Foreskin keratinocyte (primary cell): ENCODE measurements at places on chromosomes 11 and 22.

GRCh38 chr22:41482319-41482935, 13.5 kb downstream of the ACO2 start:
- DNase-seq = no peak

- DNase-seq = no peak
These were observed 10.0 kb downstream of the CD6 start for GRCh38 chr11:60981515-60981914.

- DNase-seq = no peak
These were observed 977 bp upstream of the PGGHG start for GRCh38 chr11:287821-288477.

GRCh38 chr22:32040324-32040904, 2.6 kb upstream of the SLC5A1 start:
- no peak for DNase-seq

GRCh38 chr11:134730561-134731212, 318.6 kb upstream of the B3GAT1 start:
- DNase-seq = no peak

- no peak for DNase-seq
These were observed 94.7 kb upstream of the RASSF10 start for GRCh38 chr11:12914400-12914912.

DNA sequence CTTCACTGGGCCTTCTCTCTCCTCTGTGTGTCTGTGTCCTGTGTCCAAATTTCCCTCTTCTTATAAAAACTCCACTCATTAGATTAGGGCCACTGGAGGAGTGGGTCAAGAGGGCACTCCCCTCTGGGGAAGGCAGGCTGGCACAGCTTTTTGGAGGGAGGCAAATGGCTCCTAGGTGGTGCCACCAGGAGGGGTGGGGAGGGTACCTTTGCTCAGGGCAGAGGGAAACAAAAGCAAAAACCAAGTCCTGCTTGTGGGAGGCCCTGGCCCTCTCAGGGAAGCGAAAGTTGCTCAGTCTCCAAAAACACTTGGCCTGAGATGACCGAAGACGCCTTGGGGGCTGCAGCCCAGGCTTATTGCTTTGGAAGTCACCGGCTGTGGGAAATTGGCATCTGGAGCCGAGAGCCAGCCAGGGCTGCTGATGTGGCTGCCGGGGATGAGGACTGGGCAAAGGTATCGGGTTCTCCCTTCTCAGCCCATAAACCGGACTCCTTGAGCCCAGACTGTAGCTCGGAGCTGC, 48.2 kb upstream of the ANO1 start:
- no peak for DNase-seq

GRCh38 chr11:115905341-115906000, 401.3 kb upstream of the CADM1 start:
- no peak for DNase-seq

- DNase-seq = no peak
These were observed 11.5 kb downstream of the NNMT start for GRCh38 chr11:114307524-114308203.

DNA sequence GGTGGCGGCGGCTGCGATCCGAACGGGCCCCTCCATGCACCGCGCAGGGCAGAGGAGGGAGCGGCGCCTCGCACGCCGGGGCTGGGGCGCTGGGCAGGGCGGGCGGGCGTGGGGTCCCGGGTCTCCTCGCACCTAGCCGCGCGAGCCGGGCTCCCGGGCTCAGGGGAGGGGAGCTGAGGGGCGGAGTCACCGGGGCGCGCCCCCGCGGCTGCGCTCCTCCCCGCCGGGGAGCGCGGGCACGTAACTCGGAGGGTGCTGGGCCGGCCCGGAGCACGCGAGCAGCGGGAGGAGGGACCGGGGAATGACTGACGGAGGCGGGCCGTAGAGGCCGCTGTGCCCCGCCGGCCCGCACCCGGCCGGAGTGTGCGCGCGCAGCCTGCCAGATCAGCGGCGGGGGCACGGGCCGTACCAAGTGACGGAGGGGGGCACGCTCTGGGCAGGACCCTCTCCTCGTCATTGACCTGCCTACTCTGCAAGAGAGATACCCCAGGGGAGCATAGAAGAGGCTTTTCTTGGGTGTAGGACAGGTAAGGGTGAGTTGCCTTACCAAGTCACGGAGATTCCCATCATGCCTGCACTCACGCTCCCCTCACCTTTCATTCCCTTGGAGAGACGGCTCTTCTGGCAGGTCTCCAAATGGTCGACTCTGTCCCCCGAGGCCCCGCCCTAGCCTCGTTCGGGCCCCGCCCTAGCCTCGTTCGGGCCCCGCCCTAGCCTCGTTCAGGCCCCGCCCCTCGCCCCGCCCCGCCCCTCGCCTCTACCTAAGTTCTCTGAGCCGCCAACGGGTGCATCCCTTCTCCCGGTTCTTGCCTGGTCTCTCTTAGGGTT, at the start of gene CDON:
TSS of gene CDON (minus strand) at position 188 of the 828 bp plus-strand sequence. CDS start 39,390 bp downstream, outside the sequence.
- peak; percentile 67 for DNase-seq

- DNase-seq = no peak
These were observed 52.4 kb downstream of the DSCAML1 start for GRCh38 chr11:117744471-117745150.

DNA sequence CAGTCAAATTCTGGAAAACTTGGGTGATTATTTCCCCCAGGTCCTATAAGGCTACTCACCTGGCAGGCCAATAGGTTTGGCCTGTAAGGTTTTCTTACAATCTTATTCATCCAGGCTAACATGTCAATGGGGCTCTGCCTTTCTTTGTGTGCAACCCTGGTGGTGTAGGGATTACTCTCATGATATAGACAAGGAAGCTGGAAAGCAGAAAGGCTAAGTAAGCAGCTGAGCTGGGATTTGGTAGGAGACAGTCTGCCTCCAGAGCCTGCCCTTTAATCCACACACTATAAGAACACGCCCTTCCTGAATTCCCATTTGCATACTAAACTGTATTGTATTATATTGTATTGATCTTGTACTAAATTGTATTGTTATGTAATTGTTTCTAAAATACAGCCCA, 373.3 kb upstream of the CCDC90B start:
- no peak for DNase-seq

- peak; percentile 16 for DNase-seq
These were observed 41.8 kb downstream of the CCDC81 start for GRCh38 chr11:86416494-86416893.

DNA sequence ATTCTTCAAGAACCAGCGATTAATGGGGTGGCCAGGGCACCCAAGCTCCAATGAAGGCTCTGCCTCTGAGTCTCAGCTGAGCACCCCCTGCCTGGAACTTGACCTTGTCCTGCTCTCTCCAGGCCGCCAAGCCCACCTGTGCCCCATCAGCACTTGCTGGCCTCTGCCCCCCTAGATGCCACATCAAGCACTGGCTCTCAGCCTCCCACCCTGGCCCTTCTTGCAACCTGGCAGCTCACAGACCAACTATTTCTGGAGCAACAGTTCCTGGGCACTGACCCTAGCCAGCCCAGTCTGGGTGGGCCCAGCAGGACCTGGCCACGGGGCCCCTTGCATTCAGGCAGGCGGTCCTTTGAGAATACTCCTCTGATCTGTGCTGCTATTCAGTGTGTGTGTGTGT, 98.8 kb upstream of the PITPNB start:
- no peak for DNase-seq

DNA sequence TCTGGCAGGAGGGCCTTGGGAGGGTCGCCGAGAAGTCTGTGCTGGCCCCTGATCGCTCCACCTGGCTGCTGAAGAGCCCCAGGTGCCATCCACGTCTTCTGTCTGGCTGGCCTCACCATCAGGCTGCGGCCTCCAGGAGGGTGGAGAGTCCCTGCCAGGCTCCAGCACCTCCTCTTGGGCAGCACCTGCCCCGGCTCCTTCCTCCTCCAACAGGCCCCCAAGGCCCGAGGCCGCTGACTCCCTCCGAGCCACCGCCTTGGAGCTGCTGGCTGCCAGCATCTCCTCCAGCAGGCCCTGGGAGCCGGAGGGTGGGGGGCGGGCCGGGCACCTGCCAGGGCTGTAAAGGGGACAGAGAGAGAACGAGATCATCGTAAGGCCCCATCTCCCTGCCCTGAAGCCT, 22.3 kb downstream of the TNKS1BP1 start:
- no peak for DNase-seq

DNA sequence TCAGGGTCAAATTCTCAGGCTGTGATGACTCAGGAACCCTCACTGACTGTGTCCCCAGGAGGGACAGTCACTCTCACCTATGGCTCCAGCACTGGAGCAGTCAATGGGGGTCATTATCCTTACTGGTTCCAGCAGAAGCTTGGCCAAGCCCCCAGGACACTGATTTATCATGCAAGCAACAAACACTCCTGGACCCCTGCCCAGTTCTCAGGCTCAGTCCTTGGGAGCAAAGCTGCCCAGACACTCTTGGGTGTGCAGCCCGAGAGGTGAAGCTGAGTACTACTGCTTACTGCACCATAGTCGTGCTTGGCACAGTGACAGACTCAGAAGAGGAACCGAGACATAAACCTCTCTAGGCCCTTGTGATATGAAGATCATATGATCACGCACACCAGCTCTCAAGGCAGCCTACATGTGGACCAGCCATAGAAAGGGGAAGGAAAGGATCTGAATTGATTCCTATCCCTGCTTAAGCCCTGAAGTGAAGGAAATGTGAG, 58.2 kb downstream of the ZNF280B start:
- DNase-seq = no peak

DNA sequence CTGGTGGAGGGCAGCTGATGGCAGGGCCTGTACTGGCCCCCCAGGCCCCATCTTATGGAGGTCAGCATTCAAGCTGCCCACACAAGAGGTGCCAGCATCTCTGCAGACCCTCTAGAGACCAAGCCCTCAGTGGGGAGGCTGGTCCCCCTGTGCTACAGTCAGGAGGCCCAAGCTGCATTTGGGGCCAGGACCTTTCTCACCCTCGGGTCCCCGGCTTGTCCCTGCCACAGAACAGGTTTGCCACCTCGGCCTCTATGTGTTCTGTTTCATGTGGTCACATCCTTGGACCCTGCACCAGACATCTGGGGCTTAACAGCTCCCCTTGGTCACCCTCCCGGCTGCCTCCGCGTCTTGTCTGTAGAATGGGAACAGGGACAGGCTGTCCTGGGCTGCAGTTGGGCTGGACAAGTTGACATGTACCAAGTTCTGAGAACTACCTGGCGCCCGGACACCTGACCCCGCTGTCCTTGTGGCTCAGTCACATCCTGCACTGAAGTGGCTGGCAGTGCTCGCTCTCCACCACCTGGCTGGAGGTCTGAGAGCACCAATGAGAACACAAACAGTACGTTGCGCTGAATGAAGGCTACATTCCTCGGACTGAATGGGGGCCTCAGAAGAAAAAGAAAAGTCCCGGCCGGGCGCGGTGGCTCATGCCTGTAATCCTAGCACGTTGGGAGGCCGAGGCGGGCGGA, 2.7 kb upstream of the PLXNB2 start:
- DNase-seq = no peak

GRCh38 chr11:23866641-23867040, 630.2 kb upstream of the LUZP2 start:
- peak; percentile 14 for DNase-seq

DNA sequence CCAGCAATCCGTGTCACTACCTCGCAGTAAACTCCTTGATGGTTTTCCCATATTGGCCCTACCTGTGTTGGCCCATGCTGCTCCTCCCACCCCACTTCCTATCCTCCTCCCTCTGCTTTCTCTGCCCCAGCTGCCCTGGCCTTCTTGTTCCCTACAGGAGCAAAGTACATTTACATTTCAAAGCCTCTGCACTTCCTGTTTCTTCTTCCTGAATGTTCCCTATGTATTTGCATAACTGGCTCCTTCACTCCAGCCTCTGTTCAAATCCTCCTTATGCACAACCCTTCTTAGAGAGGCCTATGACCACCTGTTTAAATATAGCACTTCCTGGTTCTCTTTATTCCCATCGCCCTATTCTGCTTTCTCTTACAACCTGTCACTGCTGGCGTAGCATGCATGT, 62.2 kb downstream of the PARVA start:
- no peak for DNase-seq

DNA sequence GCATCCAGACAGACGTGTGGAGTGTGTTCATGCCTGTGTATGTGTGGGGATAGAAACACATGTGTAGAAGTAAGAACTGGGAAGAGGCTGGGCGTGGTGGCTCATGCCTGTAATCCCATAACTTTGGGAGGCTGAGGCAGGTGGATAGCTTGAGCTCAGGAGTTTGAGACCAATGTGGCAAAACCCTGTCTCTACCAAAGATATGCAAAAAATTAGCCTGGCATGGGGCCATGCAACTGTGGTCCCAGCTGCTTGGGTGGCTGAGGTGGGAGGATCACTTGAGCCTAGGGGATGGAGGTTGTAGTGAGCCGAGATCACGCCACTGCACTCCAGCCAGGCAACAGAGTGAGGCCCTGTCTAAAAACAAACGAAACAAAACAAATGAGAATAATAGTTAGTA, 1166.6 kb downstream of the TBC1D22A start:
- DNase-seq = no peak

- no peak for DNase-seq
These were observed 20.5 kb upstream of the SCGB1A1 start for GRCh38 chr11:62398011-62398994.

DNA sequence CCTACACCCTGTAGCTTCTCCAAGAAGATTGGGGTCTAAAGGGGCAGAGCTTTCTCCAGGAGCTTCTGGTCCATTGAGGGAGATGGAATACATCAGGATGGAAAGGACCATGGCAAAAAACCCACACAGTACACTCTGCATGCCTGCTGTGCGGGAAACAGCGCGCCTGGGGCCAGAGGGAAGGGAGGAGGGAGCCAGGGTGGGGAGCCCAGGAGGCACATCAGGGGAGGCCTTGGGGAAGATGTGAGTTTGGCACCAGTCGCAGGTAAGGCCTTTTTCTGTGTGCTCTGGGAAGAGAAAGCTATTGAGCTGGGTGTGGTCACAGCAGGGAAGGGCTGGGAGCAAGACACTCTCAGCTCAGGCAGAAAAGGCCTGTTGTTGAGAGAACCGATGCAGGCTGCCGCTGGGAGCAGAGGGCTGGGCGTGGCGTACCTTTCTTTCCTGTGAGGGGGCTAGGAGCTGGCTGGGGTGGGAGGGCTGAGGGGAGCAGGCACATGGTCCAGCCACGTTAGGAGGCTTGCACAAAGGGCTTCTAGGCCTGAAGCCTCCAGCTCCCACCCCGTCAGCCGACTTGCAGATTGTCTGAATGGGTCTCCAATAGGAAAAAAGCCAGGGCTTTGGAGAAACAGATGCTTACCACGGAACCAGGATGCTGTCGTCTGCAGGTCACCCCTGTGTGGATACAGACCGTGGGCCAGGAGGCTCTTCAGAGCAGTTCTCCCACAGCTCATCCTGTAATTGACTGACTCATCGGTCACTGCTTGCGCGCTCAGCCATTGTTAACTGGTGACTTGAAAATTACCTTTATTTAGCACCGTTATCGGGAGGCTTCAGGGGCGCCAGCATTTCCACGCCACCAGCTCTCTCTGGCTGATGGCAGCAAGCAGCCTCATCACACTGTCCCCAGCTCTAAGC, 237.3 kb downstream of the ST3GAL4 start:
- no peak for DNase-seq

DNA sequence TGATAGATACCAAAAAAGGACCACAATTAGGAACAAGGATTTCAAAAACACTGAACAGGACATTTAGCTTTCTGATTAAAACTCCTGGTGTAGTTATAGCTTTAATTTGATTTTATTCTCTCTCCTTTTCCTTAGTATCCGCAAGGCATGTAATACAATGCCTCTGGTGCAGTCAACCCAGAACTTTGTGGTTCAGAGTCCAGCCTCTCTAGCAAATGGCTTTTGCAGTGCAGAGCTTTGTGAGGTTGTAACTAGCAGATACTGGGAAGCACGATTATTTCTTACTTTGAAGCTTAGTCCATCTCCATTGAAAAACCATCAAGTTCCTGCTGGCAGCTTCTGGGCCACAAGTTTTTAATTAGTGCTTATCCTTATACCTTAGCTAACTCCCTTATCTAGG, 79.8 kb downstream of the GRIA4 start:
- DNase-seq = no peak

- DNase-seq = peak; percentile 98
These were observed 12.6 kb downstream of the PARVA start for GRCh38 chr11:12389676-12390657.
